AG04450 (cell line): ENCODE measurements at places on chromosomes 1 and 21. TPM values are rescaled to one million over a fixed set of nuclear protein-coding genes. Genes with fewer than 3 reads are reported as not detected.
A peak's percentile ranks its signal among the peaks of the same experiment; 100 is the strongest.

DNA sequence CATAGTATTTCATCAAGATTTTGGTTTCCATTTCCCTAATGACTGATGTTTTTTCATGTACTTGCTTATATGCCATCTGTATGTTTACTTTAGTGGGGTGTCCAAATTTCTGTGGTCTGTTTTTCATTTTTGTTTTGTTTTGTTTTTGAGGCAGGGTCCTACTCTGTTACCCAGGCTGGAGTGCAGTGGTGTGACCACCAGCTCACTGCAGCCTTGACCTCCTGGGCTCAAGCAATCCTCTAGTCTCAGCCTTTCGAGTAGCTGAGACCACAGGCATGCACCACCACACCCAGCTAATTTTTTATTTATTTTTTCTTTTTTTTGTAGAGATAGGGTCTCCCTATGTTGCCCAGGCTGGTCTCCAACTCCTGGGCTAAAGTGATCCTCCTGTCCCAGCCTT is 378.0 kb upstream of the VAMP3 start:
- DNase-seq, result no peak

DNA sequence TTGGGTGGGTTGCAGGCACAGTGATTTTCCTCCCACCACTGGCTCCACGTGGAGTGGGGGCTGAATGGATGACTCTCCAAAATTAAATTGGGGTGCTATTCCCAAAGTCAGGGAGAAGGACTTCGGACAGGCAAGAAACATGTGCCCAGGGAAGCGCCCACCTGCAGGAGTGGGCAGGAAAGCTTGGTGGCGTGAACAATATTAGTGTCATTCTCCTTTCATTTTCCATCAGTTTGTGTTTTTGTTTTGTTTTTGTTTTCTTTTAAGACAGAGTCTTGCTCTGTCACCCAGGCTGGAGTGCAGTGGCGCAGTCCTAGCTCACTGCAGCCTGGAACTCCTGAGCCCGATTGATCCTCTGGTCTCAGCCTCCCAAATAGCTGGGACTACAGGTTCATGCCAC is 30.1 kb downstream of the TOMM20 start:
- no peak for DNase-seq

DNA sequence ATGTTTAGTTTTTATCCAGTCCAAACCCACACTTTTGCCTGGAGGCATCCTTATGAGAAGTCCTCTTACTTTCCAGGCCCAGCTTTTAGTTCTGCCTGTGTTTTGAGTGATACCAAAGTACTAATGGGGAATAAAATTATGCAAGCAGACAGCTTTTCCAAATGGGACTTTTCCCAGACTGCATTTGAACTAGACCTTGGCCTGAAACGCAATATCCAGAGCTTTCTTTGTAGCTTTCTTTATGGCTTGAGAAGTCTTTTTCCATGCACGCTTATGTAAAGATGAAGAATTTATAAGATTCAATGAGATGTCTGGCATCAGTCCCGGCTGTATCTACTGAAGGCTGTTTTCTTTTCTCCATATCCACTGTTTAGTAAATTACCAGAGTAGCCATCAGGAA is 236.6 kb upstream of the RAB4A start:
- no peak for DNase-seq

DNA sequence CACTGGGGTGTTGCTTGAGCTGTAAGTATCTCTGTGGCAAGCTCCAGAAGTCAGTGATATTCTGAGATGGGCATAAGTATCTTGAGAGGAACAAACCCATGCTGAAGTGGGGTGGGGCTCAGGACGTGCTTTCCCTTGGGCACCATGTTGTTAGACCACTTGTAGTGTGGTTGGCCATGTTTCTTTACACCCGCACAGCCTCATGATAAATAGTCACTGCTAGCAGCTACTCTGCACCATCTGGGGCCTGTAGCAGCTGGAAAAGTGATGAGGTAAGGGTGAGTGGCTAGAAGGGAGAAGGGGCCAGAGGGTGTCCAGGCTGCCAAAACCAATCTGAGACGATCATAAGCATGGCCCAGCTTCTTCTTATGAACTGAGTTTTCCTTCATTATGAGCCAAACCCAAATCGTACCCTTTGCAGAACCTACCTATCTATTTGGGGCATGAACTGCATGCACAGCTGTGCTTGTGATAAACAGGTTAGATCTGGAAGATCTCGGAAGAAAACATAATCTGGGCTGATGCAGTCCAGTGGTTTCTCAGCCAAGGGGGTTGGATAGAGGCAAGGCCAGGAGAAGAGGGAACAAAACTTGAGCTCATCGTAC is 91.9 kb upstream of the IRF2BP2 start:
- no peak for DNase-seq

DNA sequence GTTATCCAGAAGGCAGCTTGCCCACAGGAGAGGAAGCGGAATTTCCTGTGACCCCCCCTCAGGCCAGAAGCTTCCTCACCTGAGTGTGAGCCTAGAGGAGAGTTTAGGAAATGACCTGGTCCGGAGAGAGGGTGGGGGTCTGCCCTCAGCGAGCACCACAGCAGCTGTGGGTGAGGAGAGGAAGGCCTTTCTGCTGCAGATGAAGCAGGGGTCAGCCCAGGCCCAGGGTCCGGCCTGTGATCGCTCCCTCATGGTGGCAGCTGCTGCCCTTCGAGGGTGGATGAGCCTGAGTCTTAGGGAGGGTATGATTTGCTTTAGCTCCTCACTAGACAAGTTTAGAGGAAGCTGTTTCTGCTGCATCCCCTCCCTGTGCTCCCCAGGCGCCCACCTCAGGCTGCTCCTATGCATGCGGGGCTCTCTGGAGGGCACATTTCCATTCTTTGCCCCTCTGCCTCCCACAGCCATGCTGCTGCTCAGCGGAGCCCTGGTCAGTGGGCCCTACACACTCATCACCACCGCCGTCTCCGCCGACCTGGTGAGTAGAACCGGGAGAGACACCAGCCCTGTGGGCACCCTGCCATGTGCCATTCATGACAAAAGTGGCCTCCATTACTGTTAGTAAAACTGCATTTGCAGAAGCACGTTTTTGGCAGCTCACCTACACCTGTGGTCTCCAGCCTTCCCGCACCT is 53.0 kb downstream of the SLC37A1 start:
- DNase-seq, result no peak

DNA sequence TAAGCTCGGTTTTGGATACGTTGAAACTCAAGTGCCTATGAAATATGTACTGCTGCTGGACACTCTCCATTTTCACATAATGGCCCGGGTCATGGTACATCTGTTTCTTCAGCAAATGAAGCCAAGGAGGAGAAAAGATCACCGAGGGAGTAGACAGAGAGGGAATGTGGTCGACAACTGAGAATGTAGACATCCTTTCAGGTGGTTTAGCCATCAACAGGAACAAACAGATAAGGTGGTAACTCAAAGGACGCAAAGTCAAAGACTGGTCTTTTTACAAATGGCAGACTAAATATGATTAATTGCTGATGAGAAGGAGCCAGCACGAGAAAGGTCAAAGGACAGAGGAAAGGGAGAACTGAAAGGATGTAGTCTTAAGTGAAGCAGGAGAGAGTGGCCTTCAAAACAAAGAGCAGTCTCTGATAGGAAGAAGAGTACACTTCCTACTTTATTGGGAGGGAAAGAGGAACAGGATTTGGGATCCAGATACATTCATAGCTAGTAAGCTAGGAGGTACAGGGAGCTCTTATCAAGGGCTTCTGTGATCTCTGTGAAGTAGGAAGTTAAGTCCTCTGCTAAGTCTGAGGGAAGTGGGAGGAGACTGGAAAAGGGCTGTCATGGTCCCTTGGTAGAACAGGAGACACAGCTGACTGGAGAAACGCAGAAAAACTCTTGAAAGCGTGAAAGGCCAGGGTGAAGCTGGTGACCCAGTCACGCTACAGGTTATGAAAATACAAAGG is 28.3 kb downstream of the NUP133 start:
- DNase-seq, result no peak

DNA sequence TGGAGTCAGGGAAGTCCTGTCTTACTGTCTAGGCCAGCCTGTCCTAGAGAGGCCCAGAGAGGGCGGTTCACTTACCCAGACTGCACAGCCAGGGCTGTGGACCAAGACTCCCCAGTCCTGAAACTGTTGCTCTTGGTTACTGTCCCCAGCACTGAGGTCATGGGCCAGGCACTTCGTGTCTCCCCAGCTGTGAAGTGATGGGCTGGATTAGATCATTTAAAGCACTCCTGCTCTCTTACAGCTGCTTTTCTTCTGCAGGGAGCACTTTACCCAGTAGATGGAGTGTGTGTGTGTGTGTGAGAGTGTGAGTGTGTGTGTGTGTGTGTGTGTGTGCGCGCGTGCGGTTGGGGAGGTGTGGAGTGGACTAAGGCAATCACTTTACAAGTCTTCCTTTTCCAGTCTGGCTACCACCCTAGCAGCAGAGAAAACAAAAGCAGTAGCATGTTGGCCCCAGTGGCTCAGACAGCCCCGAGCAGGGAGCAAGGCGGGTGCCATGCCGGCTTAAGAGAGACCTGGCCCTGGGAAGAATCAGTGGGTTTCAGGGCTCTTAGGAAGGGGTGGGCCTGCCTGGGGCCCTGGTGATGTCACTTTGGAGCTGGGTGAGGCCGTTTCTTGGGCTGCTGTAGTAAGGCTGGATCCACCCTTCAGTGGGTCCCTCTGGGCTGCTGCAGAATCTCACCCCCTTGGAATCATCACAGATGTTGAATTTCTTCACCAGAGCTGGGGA is 2.4 kb downstream of the SPSB1 start:
- DNase-seq, result no peak

DNA sequence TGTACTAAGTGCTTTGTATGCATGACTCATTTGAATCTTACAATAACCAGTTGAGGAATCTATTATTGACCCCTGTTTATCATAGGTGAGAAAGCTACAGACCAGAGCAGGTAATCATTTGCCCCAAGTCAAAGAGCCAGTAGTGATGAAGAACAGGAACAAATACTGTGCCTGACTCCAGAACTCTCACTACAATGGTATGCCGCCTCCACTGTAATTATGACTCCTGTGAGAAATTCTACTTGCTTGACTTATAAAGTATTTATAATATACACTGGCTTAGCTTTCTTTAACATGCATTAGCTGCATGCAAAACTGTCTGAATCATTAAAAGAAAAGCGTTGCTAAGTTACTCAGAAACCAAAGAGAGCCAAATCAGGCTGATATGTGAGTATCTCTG is 92.6 kb downstream of the ZNF281 start:
- peak; percentile 44 for DNase-seq

The CLCA1 gene
- not detected in 2 replicates for polyA plus RNA-seq

The RCSD1 gene
- polyA plus RNA-seq, result not detected in 2 replicates

The CCDC27 gene
- polyA plus RNA-seq, result not detected in 2 replicates

DNA sequence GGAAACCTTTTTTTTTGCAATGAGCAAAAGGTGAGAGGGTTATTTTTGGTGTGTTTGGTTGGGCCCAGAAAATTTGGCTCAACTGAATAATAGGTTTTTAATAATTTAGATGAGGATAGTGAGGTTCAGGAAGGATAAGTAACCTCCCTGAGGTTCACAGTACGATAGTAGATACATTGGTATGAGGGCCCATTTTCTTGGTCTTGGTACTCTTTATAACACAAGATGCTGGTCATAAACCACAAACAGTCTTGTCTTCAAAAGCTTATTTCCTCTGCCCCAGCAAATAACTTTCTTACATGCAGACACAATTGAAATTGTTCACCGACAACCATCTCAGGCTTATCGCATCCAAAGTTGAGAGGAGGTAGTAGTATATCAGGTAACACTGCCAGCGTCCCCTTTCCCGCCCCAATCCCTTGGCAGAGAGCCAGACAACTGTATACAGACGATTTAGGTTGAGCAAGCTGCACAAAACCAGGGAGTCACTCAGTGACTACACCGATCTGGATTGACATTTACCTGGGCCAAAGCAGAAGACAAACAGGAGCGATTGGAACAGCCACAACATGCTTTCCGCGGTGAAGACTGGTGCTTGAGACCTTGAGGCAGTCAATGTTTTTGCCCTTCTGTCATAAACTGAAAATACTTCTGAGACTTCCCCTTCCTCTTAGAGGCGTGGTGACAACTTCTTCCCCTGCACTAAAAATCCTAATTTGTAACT is at the start of gene SLAMF6:
TSS of gene SLAMF6 (minus strand) at position 634 of the 724 bp plus-strand sequence. CDS start at position 571, 63 bp downstream.
- DNase-seq, result no peak

The EFNA3 gene
- 0.51 and 0.56 TPM in 2 replicates for polyA plus RNA-seq

The SYT14 gene
- 3.7 and 4.8 TPM in 2 replicates for polyA plus RNA-seq

DNA sequence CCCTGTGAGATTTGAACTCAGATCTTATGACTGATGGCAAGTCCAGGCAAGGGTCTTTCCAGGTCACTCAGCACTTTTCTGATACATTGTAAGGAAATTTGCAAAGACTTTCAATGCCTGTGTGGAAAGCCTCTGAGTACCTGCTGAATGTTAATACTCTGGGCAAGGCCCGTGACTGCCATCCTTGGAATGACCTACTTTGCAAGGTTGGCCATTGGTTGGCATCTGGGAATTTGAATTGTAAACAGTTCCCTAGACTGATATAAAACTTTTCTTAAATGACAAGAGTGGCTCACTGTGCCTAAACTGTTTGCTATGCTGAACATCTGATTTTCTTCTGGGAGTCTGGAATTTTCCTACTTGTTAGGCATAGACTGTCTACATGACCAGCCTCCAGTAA is 57.1 kb downstream of the CD2 start:
- DNase-seq, result no peak

- DNase-seq, result no peak
These were observed 132.8 kb downstream of the CASZ1 start for GRCh38 chr1:10663678-10664035.

GRCh38 chr1:203621559-203622262 is 4.9 kb upstream of the ATP2B4 start:
- no peak for DNase-seq

GRCh38 chr1:151940541-151940940 is 31.2 kb upstream of the THEM4 start:
- DNase-seq, result no peak

DNA sequence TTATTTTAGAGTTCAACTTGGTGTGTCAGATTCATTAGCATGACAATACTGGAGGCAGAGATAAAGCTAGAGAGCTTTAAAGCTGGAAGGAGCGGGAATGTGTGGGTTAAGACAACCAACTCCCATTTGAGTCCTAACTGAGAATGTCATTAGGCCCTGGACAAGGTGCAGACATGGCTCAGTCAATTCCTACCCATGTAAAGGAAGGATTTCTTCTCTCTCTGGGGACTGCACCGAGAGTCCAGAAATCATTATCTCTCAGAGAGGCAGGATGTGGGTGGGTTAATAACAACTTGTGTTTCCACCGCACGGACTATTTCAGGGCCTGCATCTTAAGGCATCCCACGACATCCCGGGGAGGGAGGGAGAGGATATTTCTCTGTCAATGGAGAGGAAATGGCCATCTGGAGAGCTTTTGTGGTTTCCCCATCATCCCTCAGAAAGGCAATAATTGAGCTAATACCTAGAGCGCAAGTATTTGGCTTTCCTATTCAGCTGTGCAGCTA is 46.7 kb upstream of the SARS1 start:
- no peak for DNase-seq

The HES3 gene
- not detected in 2 replicates for polyA plus RNA-seq

The PGLYRP4 gene
- not detected in 2 replicates for polyA plus RNA-seq

GRCh38 chr1:147264158-147264768 is 21.8 kb downstream of the CHD1L start:
- peak; percentile 23 for DNase-seq

- DNase-seq, result no peak
These were observed 41.2 kb downstream of the DPT start for GRCh38 chr1:168687816-168688215.

- DNase-seq, result no peak
These were observed 8.6 kb upstream of the BCL2L15 start for GRCh38 chr1:113895961-113896360.

GRCh38 chr21:32578107-32578691 is 7.1 kb downstream of the TCP10L start:
- DNase-seq, result no peak
